ENCODE measurements at places on chromosomes 7 and 10.

GRCh38 chr7:12199363-12199762, 11.7 kb upstream of the TMEM106B start:
- no peak for DNase-seq

- DNase-seq, result no peak
Observed at GRCh38 chr10:89076120-89076519, 85.5 kb downstream of the FAS start.

DNA sequence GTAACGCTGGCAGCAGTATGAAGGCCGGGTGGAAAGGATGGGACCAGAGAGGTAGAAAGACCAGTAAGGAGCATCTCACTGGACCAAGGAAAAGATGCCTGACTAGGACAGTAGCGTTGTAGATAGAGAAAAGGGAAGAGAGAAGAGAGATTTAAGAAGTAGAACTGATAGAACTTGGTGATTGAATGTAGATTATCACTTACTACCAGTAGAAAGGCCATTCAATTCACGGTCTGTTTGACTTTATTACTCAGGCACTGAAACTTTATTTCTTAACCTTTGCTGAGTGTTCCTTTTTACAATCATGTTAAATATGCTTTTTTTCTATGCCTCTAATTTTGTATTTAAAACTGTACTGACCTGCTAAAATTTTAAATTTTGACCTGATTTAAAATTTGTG, 12.2 kb downstream of the MCU start:
- no peak for DNase-seq

DNA sequence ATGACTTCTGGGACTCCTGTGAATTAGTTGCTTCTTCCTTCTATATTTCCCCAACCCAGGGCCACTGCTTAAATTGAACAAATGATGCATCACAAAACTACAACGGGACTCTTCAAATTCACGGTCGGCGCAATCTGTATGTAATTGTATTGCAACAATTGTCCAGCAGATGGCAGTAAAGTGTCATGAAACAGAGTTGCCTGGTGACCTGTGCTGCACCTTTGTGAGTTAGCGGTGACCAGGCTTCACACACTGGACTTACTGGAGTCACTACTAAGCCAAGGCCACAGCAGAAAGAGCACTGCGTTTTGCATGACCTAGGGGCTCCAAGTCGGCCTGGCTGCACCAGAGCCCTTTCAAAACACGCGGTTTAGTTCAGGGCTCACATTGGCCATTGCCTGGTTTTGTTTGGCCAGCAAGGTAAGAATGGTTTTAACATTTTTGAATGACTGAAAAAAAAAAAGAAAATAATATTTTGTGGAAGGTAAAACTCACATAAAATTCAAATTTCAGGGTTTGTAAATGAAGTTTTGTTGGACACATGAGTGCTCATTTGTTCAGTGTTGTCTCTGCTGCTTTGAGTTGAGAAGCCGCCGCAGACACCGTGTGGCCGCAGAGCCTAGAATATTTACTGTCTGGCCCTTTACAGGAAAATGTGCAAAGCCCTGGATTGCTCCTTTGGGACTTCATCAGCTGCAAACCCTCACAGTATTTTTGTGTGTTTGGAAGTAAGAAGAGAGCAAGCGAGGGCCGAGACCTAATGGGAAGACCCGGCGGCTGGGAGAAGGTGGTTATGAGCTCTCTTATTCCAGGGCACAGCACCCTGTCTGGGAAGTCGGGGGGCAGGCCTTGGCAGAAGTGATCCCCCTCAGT, 23.2 kb upstream of the ZNF32 start:
- no peak for DNase-seq

- no peak for DNase-seq
Observed at GRCh38 chr10:3660753-3661152, 124.3 kb downstream of the KLF6 start.

DNA sequence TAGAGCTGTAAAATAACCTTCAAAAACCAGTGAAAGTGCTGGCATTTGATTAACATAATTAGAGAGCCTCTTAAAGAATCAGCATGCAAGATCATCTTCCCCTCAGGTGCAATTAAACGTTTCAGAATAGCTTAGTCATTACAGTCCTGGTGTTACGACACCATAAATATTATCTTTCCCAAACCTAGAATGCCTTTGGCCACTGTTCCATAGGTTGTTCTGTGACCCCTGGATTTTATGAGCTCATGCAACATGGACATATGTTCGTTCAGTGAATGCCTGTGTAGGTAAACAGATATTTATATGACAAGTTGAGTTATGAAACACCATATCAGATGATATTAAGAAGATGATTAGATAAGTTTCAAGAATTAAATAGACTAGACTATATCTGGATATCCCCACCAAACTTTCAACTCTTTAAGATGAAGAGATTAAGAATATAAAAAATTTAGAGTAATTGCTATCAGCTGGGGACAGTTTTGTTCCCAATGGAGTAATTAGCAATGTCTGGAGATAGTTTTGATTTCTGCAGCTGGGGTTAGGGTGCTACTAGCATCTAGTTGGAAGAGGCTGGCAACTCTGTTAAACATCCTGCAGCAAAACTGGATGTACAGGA, 263.5 kb upstream of the DKK1 start:
- DNase-seq, result no peak

DNA sequence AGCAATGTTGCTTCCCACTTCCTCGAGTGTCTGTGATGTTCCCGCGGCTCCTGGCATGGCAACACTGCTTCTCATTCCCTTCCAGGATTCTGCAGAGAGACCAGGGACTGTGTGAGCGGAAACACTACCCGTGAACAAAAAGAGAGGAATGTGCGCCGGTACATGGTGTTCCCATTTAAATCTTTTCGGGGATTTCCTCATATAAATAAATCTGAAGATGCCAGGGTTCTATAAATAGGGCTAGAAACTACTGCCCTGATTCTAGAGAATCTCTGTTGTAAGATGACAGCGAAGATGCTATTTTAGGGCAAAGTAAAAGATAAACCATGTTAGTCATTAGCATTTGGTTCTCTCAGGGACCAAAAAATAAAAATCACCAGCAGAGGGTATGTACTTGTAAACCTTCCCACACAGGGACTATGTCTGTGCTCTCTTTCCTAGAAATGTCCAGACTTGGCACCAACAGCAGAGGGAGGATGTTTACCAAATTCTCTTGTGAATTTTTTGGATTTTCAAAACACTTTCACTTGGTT, 92.2 kb upstream of the DDC start:
- DNase-seq, result no peak

DNA sequence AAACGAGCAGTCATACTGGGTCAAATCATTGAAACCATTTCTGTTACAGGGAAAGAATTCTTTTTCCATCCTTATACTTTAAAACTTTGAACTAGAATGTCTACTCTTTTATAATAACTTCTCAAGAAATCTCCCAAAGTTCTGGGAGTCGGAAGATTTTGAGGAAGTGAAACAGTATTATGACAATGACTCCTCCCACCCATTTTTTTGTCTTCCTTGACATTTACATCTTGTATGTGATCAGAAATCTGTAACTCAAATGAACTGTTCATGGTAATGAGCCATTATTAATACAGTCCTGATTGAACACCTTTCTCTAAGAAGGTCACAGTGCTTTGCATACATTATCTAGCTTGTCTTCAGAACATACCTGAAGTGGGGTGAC, 227.4 kb downstream of the CELF2 start:
- no peak for DNase-seq

GRCh38 chr7:90111-91063, 102.0 kb upstream of the FAM20C start:
- no peak for DNase-seq

All from stimulated activated CD4-positive, alpha-beta T cell treated with anti-CD3 and anti-CD28 coated beads, Interleukin-12 subunit alpha, Interleukin-12 subunit beta, amount 100 ng/mL, for 24 hours (primary cell).